ENCODE measurements at places on chromosomes 2 and 18.

DNA sequence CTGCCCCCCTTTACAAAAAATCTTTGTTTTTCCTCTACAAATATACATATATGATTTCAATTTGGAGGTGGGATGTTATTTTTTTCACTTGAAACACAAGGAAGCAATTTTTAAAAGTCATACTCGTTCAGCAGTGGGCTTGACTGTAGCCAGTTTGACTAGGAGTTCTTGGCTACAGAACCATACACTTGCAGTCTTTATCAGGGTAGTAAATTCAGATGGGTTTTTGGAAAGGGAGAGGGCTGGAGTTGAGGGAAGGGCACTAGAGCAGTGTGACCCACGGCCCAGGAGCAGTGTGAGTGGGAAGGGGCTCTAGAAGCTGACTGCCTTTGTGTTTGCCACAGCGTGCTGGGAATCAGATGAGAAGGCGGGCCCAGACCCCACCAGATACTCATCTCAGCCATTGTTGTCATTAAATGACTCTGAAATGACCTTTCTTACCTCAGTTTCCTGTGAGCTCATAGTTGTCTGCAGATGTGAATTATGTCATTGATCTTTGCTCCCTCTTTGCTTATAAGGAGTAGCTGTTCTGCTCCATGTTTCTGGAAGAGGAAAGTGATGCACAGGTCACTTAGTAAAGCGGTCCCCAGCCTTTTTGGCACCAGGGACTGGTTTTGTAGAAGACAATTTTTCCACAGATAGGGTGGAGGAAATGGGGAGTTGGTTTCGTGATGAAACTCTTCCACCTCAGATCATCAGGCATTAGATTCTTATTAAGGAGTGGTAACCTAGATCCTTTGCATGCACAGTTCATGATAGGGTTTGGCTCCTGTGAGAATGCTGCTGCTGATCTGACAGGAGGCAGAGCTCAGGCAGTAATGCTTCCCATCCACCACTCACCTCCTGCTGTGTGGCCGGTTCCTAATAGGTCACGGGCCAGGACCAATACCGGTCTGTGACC, 116.8 kb downstream of the SPTBN1 start:
- DNase-seq = no peak

DNA sequence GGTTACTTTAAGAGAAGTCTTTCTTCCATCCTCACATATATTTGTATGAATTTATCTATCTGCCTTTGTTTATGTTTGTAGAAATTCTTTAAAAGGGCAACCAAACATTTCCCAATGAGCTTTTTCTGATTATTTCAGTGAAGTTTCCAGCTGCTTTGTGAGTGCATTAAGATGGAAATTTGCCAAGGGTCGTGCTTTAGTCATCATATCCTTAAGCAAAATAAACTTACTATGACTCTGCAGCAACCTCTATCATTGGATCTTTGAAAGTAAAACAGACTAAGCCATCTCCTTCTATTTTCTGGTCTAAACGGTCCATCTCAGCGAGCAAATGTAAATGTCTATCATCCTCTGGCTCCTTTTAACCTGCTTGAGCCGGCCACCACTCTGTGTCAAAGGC, 489.3 kb downstream of the SOX11 start:
- no peak for DNase-seq

DNA sequence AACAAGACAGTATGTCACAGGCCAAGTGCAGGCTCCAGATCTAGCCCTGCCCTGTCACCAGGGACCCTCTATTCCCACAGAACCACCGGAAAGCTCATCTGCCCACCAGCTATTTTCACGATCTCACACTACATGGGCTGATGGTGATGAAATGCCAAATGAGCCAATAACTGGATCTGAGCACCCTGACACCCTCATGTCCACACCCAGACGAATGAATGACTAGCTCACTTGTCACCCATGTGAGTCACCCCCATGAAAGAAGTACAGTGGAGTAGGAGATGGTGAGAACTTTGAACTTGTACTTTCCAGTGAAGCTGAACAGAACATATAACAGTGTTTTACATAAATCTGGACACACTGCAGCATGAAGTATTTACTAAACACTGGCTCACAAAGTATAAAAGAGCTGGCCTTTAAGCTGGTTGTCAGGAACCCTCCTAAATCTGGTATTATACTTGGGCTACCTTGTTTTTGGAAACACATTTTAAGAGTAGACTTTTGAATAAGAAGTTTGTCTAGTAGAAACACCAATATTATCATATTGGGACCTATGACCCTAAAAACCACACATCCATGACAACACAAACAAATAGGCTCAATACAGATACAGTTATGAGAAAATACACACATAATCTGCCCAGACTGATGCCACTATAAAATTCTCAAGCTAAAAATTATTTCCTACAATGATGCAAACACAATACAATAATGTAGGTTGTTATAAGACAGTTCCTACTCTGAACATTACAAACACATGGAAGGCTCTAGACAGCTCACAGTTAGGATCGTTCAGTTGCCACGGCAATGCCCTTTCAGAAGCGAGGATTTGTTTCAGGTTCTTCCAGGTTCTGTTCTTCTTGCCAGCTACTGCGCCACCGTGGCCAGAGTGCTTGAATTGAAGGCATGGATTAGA, 19.0 kb downstream of the INO80C start:
- no peak for DNase-seq

DNA sequence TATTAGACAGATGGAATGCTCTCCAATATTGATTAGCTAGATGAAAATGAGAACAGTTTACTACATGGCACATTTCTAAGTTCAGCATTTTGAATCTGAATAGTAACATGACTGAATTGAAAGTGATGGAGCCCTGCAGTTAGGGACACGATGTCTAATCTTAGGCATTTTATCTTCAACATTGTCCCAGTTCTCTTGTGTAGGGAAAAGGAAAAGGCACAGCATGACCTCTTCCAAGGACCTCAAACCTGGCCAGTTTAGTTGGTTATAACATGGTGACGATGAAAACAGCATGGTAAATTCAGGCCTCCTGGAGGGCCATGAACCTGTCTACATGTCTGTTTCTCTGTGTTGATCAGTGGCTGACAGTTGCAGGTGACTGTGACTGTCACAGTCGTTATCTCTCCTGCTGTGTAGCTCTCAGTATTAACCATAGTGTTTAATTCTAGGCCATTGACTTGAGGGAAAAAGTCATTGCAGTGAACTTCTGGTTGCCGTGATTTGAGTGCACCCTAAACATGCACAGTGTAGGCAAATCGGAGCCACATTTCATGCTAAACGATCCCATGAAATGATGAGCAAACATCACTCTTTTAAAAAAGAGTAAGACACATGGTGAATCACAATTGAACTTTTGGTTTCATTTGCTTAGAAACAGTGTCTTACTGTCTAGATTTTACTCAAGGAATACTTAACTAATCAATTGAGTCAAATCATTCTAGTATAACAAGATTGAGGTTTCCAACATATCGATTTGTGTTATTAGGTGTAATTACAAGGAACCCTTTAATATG, 129.7 kb downstream of the PHLPP1 start:
- DNase-seq = no peak

DNA sequence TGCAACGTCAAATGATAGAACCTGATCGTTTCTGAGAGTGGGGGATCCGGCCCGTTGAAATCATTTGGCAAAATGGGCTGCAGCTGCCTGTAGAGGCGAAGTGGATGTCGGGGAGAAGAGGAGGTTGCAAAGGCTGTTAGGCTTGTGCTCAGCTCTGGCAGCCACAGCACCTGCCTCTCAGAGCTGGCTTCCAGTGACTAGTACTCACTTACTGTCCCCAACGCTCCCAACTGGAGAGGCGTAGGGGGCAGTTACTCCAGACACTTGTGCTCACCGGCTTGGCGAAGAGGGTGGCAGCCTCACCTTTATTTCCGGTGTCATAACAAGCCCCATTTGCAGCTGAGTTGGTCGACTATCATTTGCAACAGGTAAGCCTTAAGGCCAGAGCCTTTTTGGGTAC, 37.9 kb downstream of the NCK2 start:
- DNase-seq = no peak

- no peak for DNase-seq
These were observed 32.2 kb upstream of the ZNF385B start for GRCh38 chr2:179893616-179894015.

- no peak for DNase-seq
These were observed 408.7 kb upstream of the KCNH7 start for GRCh38 chr2:163247156-163247846.

DNA sequence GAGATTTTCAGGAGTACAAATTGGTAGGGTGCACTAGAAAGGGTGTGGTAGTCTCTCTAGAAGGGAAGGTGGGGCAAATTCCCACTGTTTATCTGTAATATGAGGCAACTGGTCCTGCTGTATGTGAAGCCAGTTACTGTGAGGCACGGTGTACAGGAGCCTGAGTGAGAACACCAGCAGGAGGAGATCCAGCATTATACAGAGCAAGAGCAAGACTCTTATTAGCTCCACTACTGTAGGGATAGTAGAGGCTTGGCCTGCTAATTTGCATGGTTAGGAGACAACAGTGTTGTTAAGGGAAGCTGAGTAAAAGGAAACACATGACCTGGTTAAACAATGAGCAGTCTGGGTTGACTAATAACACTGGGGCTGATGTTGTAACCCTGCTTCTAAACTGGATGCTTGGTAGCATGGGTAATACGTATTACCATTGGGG, 76.3 kb upstream of the WDSUB1 start:
- no peak for DNase-seq

DNA sequence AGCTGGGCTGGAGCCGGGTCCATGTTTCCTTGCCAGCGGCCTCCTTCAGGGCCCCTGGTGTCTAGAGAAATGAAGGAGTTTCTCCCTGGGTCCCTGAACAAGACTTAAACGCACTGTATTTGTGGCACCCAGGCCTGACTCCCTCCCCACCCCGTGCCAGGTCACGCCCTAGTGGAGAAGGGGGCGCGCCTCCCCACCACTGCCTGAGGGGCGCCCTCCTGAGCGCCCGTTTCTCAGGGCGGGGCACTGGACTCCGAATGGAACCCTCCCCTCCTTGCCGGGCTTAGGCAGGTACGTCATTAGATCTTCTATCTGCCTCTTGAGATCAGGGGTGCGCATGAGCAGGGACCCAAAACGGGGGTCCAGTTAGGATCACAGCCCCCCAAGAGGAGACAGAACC, 16.3 kb downstream of the ODC1 start:
- no peak for DNase-seq

GRCh38 chr2:74886811-74887210, 52.9 kb downstream of the HK2 start:
- no peak for DNase-seq

DNA sequence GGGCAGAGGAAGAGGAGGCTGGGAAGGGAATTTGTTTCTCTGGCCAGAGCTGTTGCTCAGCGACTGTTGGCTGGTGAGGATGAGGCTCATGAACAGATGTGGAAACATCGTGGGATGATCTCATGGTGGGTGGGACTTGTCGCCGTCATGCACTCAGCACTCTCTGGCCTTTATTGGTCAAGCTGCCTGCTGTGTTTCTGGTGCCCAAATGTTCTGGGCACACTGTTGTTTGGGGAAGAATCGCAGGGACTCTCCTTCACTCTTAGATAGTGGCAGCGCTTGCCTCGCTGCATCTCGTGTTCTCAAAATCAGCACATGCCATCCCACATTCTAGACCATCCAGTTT, 145.6 kb downstream of the AGAP1 start:
- DNase-seq = no peak

DNA sequence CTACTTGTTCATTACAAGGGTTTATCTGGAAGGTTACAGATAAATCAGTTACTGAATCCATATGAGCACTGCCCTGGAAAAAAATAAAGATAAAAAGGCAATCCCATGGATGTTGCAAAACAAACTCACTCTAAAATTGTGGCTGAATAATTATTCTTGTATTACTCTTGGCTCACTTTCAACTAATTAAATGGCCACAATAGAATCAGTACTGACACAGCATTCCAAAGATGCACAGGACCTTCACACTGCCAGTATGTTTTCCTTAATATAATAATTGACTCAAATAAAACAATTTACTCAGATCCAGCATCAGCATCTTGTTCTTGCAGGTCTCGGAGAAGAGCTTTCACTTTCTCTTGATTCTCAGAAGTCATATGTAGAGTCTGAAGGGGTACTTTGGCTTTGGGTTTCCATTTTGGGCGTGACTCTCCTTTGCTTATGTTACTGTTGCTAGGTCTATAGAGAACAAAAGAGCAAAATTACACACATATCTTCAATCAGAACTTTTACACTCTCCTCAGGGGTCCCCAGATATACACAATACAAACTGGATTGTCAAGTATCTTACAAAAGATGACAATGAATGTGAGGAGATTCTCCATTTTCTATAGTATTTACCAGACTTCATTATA, 12.6 kb downstream of the DHX57 start:
- no peak for DNase-seq

- peak; percentile 59 for DNase-seq
These were observed 27.1 kb downstream of the RAB31 start for GRCh38 chr18:9735238-9735637.

DNA sequence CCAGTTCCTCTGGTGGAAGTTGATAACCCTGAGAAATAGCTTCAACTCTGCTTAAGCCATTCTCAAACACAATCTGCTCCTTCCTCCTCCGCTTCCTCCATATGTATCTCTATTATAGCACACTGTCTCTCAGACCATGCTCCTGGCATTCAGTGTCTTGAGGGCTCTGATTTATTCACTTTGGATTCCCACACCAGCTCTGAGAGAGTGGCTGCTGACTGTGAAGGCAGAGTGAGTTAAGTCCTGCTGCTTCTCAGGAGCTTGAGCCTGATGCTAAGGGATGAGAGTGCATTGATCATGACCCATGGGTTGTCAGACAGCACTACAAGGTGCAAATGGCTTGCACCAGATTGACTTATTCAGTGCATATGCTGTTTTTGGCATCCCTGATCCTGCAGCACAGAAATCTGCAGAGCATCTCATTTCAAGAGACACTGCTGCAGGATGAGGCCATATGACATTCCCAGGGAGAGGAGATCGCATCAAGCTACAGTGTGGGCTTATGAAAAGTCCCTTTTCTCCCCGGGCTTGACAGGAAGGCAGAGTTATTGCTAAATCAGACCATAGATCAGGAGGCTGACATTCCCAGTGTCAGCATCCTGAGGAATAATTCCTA, 500.5 kb upstream of the RAB6C start:
- no peak for DNase-seq

GRCh38 chr2:18380321-18380720, 180.1 kb downstream of the RDH14 start:
- DNase-seq = no peak

- DNase-seq = no peak
These were observed 11.0 kb downstream of the TTN start for GRCh38 chr2:178796079-178796677.

GRCh38 chr2:40165509-40165844, 286.4 kb downstream of the SLC8A1 start:
- DNase-seq = no peak
